CD4-positive, alpha-beta T cell treated with Interleukin-10 for 1 hour (primary cell): ENCODE measurements at places on chromosomes 2 and 18.
A peak's percentile ranks its signal among the peaks of the same experiment; 100 is the strongest.

DNA sequence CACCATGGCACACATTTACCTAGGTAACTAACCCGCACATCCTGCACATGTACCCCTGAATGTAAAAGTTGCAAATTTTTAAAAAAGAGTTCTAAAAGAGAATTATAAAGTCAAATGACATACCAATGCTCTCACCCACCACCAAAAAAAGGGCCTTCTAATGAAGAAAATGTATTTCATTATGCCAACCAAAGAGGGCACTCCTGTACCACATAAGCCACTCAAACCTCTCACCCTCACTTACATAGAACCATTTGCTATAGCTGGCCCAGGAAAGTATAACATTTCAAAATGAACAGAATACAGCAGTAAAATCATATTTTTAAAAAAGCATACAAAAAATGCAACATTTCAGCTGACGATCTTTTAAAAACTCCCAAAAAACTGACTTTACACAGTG is 241.5 kb upstream of the PKDCC start:
- no peak for DNase-seq

DNA sequence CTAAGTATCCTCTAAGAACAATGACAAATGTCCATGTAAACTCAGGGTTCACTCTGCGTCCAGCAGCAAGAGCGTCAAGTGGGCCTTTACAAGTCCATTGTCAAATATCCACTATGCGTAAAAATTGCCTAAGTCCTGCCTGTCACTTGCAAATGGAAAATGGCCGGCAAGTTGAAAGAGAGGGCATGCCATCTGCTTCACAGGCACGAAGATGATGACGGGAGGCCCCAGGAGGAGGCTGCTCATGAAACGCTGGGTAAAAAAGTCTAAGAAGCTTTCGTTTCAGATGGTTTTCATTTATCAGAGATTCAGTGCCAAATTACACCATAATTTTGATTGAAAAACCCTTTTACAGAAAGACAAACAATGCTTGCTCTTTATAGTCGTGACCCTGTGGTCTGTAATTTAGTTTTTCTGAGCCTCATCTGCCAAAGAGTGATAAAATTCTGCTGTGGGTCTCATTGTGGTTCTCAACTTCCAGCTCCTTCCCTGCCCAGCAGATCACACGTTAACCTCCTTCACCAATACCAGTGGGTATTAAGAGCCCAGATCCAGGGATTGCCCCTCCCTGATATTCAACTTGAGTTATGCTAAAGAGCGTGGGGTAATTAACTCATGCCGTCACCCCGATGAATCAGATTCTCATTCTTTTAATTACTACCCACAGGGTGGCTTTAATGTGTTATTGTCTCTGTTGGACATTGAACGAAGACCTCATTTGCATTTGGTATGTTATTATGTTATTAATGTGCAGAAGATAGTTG is 160.2 kb upstream of the ALKAL2 start:
- no peak for DNase-seq

DNA sequence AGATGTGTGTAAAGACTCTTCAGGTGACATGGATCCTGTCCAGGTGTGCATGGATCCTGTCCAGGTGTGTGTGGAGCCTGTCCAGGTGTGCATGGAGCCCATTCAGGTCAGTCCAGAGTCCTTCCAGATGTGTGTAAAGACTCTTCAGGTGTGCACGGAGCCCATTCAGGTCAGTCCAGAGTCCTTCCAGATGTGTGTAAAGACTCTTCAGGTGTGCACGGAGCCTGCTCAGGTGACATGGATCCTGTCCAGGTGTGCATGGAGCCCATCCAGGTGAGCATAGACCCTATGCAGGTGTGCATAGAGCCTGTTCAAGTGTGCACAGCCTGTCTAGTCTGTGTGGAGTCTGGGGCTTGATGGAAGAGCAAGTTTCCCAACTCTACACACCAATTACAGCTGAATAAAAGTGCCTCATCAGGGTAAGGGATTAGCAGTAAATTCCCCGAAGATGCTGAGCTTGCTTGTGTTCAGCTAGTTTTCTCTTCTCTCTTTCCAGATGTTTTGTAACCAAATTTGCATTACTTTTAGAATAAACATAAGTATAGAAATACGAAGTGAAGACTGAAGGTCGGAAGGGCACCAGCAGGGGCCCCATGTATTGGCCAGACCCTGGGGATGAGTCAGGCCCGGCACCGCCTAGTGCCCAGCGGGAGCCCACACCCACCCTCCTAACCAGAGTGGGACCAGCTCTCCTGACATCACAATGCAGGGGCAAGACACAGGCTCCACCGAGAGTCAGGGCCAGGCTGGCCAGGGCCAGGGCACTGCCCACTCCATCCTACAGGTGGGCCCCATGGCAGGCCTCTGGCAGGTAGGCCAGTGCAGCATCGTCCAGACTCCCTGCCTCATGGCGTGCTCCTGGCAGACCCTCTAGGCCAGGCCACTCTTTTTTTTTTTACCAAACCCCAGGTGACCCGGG is 38.6 kb upstream of the GPC1 start:
- DNase-seq: no peak

- DNase-seq: peak; percentile 85
These were observed at the start of gene NFATC1 for GRCh38 chr18:79395761-79396404. Gene NFATC1 (plus strand): TSS chr18:79395930. CDS start chr18:79396225, 295 bp downstream.

DNA sequence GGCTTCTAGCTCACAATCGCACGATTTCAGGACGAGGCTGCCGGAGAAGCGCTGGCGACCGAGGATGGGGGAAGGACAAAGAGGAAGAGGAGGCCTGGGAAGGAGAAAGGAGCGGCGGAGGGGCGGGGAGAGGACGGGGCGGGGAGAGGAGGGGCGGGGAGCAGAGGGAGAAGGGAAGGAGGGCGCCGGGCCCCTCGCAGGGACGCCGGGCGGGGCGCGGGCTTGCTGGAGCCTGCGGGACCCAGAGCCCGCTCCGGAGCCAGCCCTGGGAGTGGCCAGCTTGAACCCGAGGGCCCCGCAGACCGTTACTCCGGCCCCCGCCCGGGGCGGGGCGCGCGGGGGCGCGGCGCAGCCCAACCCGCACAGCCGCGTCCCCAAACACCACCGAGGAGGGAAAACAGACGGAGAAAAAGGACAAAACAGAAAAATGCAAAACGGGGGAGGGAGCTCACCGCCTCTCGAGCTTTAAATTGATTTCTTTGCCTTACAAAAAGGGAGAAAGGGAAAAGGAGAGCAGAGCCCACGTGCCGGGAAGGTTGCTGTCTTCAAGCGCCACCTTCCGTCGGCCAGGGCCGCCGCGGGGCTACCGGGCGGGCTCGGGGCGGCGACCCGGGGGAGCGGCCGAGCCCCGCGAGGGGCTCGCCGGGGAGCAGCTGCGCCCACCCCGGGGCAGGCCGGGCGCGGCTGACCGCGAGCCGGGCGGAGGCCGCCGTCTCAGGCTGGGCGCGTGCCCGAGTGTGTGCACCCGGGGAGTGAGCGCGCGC is 781 bp upstream of the SOX11 start:
- no peak for DNase-seq

DNA sequence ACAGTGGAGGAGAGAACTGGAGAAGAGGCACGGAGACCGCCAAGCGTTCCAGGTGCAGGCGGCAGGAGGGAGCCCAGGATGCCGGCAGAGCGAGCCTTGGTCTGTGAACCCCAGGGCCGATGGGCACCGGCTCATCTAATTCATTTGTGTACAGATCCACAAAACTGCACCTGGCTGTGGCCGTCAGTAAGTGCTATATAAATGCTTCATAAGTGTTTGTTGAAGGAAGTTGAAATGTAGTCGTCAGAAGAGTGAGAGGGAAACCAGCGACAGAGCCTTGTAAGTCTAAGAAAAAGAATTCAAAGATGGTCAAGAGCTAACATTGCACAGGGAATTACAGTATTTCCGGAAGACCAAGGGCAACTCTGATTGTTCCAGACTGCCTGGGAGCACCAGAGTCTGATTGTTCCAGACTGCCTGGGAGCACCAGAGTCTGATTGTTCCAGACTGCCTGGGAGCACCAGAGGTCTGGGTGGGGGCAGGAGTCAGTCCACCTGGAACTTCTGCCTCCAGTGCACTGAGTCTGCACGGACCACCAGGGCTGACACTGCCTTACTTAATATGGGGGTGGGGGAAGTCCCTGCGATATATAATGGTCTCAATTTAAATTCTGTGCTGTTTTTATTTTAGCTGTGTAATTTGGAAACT is 112.3 kb downstream of the BCL2 start:
- DNase-seq: no peak

- DNase-seq: no peak
These were observed 17.6 kb downstream of the EMX1 start for GRCh38 chr2:72934683-72935610.

- DNase-seq: no peak
These were observed 6.0 kb upstream of the ALPP start for GRCh38 chr2:232372231-232373208.

DNA sequence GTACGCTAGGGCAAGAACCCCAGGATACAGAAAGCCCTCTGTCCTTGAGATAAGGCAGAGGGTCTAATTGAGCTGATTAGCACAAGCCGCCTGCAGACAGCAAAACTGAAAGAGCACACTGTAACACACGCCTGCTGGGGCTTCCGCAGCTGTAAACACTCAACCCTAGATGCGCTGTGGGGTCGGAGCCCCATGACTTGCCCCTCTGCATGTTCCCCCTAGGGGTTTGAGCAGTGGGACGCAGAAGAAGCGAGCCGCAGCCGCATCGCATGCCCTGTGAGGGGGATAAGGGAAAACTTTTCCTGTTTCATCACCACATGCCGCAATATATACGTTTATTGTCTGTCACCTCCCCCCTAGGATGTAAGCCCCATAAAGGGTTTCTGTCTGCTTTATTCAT is 384.6 kb downstream of the PLCL1 start:
- DNase-seq: no peak

GRCh38 chr18:52730972-52731619 is 391.1 kb downstream of the DCC start:
- DNase-seq: no peak

GRCh38 chr2:110883406-110883805 is 151.0 kb downstream of the ACOXL start:
- no peak for DNase-seq

GRCh38 chr2:10864251-10864650 is 47.5 kb upstream of the KCNF1 start:
- no peak for DNase-seq

DNA sequence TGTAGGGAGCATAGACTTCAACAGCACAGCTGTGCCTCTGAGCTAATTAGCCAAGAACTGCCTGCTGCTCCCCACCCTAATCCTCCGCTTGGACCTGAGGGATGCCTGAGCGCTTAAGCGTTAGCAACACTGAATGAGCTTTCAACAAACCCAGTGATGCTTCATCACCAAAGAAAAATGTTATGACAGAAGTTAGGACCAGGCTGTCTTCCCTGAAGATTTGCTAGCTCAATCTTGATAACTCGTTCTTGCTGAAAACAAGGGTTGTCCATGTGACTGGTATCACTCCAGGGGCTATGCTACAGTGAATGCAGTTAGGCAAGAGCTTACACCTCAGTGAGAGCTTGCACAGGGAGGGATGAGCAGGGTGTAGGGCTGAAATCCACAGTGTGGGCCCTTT is 190.7 kb upstream of the SIX2 start:
- no peak for DNase-seq

- DNase-seq: no peak
These were observed 3.3 kb downstream of the MYCN start for GRCh38 chr2:15943378-15944280.

- no peak for DNase-seq
These were observed 293.2 kb upstream of the DCC start for GRCh38 chr18:52046842-52047241.

DNA sequence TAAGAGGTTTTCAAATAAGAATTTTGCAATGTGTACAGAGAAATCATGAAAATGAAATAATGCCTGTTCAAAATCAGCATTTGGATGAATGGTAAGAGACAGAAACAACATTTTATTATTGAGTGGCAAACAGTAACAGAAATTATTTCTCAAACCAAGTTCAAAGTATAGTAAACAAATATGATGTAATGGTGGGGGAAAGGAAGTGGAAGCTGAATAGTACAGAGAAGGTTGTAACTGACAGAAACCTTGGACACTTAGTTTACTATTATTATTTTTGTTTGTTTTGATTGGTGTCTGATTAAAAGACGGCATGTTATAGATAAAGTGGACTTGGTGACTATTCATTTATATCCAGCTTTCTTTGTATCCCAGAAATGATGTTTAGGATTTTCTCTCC is 1637.4 kb upstream of the ACVR2A start:
- no peak for DNase-seq

DNA sequence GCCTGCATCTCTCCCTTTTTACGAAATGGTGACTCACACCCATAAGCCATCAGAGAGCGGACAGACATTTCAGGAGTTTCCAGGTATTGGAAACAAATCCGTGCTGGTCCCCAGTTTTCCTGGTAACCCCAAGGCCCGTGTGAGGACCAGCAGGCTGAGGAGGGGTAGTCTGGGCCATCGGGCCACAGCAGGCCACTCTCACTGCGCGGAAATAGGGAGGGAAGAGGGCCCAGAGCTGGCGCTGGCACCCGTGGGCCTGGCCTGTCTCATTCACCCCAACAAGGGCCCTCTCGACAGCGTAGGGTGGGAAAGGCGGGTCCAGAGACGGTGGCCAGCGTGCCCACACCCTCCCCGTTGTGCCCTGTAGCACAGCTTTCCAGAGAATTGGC is 13.7 kb upstream of the FAHD2A start:
- no peak for DNase-seq

- no peak for DNase-seq
These were observed 677.0 kb upstream of the FANCL start for GRCh38 chr2:58918141-58918540.

GRCh38 chr2:42309366-42309765 is 51.7 kb downstream of the COX7A2L start:
- no peak for DNase-seq

- no peak for DNase-seq
These were observed 194.7 kb downstream of the UXS1 start for GRCh38 chr2:105999211-105999989.

GRCh38 chr2:156476021-156476849 is 40.1 kb downstream of the GPD2 start:
- DNase-seq: no peak

DNA sequence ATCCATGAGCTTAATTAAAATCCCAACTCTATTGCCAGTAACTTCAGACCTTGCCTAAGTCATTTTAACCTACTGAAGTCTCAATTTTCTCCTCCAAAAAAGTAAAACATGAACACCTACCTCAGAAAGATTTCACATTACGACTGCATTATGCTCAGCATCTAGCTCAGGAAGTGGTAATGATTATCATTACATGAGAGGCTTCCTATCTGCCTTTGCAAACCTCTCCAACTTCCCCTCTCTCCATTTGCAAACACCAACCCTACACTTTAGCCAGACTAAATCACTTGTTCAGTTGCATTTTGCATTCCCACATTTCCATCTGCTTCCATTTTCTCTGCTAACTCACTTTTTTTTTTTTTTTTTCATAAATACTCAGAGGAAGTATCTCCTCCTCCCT is 6.8 kb downstream of the SLC38A11 start:
- no peak for DNase-seq

- no peak for DNase-seq
These were observed 9.7 kb downstream of the ZBTB7C start for GRCh38 chr18:48399303-48400075.

GRCh38 chr2:129975016-129975774 is 4.3 kb upstream of the RAB6C start:
- no peak for DNase-seq

DNA sequence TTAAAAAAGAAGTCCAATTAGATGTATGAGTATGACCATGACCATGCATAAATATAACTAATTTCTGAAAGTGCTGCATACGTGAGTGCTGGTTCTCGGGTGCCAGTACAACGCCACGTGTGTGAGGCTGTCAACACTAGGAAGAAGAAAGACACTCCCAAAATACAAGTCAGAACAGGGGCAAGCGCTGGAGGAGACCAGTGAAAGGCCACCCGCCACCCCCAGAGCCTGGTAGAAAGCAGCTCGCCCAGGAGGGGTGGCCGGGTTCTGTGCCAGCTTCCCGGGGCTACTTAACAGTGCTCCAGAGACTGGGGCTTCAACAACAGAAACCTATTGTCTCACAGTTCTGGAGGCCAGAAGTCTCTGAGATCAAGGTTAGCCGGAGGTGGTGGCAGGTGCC is 147.6 kb downstream of the RTP5 start:
- no peak for DNase-seq
